DMS79 (cell line): ENCODE measurements at places on chromosomes 3 and 15.

GRCh38 chr3:31014317-31015040, 120.0 kb upstream of the GADL1 start:
- no peak for DNase-seq

DNA sequence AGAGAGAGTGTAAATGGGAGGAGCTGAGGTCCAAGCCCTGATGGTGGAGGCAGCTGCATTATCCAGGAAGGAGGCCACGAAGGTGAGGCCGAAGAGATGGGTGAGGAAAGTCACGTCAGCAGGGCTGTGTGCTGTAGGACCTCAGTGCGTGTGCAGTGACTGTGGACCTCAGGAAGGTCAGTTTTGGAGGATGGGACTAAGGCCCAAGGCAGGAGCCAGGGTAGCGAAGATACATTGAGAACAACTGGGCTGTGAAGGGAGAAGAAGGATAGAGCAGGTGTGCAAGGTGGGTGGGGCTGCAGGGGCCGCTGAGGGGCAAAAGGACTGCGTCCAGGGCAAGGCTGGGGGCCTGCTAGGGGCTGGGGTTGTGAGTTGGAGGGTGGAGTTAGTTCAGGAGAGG, 4.9 kb downstream of the KLHL40 start:
- no peak for DNase-seq

GRCh38 chr3:170485696-170486095, 67.0 kb downstream of the CLDN11 start:
- no peak for DNase-seq

DNA sequence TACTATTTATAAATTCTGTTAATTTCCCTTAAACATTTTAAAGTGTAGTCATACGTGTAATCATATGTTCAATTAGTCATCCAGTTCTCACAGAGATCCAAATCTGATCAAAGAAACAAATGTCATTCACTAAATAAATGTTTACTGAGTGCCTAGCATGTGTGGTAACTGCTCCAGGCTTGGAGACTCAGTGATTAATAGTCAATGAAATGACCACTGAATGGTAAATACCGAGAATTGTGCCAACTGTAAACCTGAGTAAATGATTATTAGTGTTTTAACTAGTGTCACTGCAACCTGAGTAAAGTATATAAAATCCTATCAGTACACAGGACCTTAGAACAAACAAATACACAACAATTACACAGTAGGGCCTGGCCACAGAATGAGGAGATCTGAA, 52.3 kb downstream of the SH3GL3 start:
- DNase-seq = no peak

DNA sequence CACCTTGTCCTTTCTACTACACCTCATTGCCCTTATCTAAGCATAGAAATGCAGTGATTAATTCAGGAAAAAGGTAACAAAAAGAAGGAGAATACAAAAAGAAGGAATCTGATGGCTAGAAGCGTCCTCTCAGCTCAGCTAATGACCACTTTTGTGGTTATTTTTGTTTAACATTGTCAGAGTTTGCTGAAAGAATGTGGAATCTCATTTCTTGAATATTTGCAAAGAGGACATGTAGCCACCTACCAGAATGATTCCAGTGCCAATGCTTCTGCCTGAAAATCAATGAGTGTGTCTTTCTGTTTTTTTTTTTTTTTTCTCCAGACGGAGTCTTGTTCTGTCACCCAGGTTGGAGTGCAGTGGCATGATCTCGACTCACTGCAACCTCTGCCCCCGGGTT, 24.5 kb downstream of the NANOGP8 start:
- DNase-seq = no peak

GRCh38 chr3:50274371-50275104, 4.3 kb upstream of the LSMEM2 start:
- no peak for DNase-seq
